Brain (organoid and tissue), 16 donors: ENCODE measurements at places on chromosomes 7 and 10. TPM values are rescaled to one million over a fixed set of nuclear protein-coding genes. Genes with fewer than 3 reads are reported as not detected.

HTR7 gene
- polyA plus RNA-seq, result not detected

H2AZ2 gene
- polyA plus RNA-seq, result 302 TPM

SPDYE2 gene
- polyA plus RNA-seq, result not detected

LRRC17 gene
- polyA plus RNA-seq, result 0.95 TPM

PKD2L1 gene
- 1.3 TPM for polyA plus RNA-seq

MACROH2A2 gene
- polyA plus RNA-seq, result 111 TPM

KLLN gene
- 0.24 TPM for polyA plus RNA-seq

SPDYE2B gene
- polyA plus RNA-seq, result not detected

SAMD8 gene
- 5.6 TPM for polyA plus RNA-seq

HOXA6 gene
- polyA plus RNA-seq, result 14.9 TPM

ARPC1B gene
- polyA plus RNA-seq, result 47.3 TPM

ADCY1 gene
- 25.1 TPM for polyA plus RNA-seq

VPS37D gene
- 20.4 TPM for polyA plus RNA-seq

CALHM1 gene
- polyA plus RNA-seq, result 0.37 TPM

AGR2 gene
- 2.0 TPM for polyA plus RNA-seq

ZC3HAV1 gene
- polyA plus RNA-seq, result 10.7 TPM

LIPM gene
- polyA plus RNA-seq, result not detected

FAM25A gene
- not detected for polyA plus RNA-seq

BRI3 gene
- polyA plus RNA-seq, result 145 TPM

EMX2 gene
- 11.4 TPM for polyA plus RNA-seq

PODXL gene
- 39.8 TPM for polyA plus RNA-seq

KEL gene
- 1.0 TPM for polyA plus RNA-seq

CCT6A gene
- 152 TPM for polyA plus RNA-seq

MSS51 gene
- polyA plus RNA-seq, result not detected

MSMB gene
- not detected for polyA plus RNA-seq

CTNNA3 gene
- 3.8 TPM for polyA plus RNA-seq

FKBP6 gene
- not detected for polyA plus RNA-seq

NRP1 gene
- 11.6 TPM for polyA plus RNA-seq

RAB19 gene
- 0.75 TPM for polyA plus RNA-seq

SUGCT gene
- polyA plus RNA-seq, result 1.1 TPM

GHITM gene
- polyA plus RNA-seq, result 112 TPM

CDC14C gene
- not detected for polyA plus RNA-seq
